ENCODE measurements at places on chromosomes 6 and 20.

DNA sequence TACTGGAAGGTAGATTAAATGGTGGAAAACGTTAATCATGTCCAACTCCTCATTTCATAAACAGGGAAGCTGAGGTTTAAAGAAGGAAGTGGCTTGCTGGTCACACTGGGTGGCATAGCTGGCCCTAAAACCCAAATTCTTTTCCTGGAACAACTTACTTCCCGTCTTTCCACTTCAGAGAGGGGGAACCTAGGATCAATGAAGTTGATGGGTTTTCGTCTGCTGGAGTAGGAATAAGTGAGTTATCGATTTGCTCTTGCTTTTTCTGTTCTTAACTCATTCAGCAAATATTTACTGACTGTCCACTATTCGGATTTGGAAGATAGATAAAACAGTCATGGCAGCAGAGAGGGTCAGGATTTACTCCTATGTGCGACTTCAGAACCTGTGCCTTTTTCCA is 1.2 kb upstream of the SYS1 start:
- no peak for DNase-seq

GRCh38 chr20:3667434-3668037 is 4.3 kb upstream of the GFRA4 start:
- DNase-seq: no peak

DNA sequence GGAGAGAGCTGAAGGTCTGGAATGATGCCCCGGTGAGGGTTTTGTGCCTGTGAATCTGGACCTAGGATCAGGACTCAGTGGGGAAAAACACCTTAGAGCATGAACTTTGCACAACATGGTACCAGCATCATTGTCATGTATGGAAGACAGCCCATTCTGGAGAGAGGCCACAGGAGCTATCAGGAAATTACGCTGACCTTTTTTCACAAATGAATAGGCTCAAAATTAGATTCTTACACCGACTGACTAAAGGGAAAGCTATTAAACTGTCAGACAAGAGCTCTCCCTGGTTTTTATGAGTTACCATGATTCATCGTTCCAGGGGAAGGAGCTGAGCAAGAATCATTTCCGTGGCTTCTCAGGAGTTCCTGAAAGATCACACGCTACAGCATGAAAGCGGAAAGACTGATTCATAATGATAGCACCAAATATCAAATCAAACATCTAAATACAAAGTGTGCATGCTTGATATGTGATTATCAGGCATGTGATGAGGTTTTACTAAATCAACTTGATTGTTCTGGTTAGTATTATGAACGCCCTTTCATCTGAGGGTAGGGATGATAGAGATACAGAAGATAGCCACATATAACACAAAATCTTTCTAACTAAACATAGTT is 224.9 kb upstream of the SMLR1 start:
- DNase-seq: peak; percentile 94

DNA sequence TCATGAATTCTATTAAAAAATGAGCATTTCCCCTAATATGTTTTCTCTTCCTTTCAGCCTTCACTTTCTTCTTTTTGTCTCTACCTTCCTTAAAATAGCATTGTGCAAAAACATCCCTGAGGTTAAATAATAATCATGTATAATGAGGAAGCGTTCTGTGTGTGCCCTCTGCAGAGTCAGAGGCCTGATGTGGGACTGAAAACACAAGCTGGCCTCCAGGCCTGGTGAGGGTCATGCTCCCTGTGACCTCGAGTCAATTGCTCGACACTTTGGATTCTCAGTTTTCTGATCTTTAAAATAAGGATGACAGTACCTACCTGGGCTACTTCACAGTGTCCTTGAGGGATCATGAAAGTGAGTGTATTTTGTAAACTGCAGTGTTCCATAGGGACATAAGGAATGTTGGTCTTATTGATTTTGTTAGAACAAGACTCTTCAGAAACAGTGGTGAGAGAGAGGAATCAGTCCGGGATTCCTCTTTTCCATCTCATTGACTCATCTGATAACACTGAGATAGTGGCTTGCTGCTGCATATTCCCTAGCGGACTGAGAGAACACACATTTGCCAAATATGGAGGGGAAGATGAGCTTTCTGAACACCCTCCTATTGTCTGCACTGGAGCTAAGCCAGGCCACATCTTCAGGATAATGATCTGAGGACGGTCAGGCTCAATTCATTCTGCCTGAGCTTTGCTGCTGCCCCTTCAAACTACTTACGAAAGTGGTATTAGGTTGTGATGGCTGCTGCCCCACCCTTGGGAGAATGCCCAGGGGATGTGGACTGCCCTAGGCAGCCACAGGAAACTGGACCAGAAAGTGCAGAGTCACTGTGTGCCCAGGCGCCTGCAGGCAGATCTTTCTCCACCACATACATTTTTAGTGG is 39.6 kb upstream of the PDE7B start:
- peak; percentile 68 for DNase-seq

- DNase-seq: no peak
Observed at GRCh38 chr6:28010526-28010925, 53.5 kb downstream of the OR2B6 start.

DNA sequence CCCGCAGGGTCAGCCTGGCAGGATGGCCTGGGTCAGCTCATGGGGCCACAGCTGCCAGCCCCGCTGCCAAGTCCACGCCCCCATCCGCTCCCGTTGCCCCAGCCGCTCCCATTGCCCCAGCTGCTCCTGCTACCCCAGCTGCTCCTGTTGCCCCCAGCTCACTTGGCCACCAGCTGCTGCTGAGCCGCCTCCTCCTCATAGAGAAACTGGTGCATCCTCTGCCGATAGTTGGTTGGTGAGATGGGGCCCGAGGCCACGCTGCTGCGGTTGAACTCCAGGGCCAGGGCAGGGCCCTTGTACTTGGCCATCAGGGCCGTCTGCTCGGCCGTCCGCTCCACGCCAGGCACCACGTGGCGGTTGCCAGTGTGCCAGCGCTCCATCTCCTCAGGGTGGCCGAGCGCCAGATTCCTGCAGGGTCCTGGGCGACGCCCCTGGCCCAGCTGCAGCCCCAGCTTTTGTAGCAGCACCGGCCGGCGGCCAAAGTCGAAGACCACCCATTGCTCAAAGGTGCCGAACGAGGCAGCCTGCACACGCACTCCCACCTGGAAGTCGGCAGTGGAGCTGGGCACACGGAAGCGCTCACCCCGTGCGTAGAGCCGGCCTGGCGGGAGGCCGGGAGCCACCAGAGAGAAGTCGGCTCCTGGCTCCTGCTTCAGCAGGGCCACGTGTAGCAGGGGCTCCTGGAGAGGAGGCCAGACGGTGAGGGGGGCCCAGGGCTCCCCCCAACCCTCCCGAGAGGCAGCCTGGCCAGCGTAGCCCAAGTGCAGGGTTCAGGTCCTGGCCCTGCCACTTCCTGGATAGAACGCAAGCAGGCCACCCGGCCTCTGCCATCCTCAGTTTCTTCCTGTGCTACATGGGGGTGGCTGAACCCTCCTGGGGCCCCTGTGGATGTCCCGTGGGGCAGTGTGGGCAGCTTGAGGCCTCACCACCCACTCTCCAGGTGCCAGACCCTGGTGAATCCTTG is 4.8 kb downstream of the HELZ2 start:
- DNase-seq: no peak

GRCh38 chr6:147548921-147549475 is 40.5 kb downstream of the SAMD5 start:
- no peak for DNase-seq

- DNase-seq: no peak
Observed at GRCh38 chr6:2037237-2037926, 208.0 kb downstream of the GMDS start.

GRCh38 chr20:44644230-44644617 is 7.3 kb downstream of the ADA start:
- DNase-seq: no peak

DNA sequence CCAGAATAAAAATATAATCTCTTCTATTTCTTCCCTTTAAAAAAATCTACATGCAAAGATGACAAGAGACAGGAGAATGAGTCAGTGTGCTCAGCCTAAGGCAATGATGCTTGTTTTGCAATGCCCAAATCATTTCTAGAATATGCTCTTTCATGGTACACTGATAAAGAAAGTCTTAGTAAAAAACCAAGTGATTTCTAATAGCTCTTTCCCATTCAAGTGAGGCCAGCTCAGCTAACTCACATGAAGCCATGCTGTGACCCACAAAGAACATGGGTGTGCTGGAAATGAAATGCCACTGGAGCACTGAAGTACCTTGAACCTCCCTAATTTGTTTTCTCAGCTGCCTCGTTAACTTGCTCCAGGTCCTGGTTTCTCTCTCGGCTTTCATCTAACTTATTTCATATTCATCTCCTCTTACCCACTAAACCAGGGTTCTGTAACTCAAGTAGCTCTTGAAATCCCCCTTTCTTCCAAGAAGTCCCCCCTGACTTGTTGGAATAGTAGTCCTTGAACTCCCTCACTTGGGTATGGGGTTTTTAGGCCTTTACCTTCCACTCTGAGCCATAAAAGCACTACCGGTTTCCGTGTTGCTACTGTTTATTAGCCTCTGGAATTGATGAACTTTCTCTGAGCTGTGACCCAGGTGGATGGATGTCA is 92.7 kb downstream of the IRF4 start:
- DNase-seq: no peak

GRCh38 chr6:11592294-11592906 is 54.9 kb downstream of the TMEM170B start:
- peak; percentile 43 for DNase-seq

GRCh38 chr6:68173616-68174015 is 461.5 kb upstream of the ADGRB3 start:
- DNase-seq: no peak

- no peak for DNase-seq
Observed at GRCh38 chr6:160500639-160501038, 152.5 kb downstream of the SLC22A3 start.

- DNase-seq: peak; percentile 88
Observed at GRCh38 chr6:3484192-3484591, 27.3 kb upstream of the SLC22A23 start.

DNA sequence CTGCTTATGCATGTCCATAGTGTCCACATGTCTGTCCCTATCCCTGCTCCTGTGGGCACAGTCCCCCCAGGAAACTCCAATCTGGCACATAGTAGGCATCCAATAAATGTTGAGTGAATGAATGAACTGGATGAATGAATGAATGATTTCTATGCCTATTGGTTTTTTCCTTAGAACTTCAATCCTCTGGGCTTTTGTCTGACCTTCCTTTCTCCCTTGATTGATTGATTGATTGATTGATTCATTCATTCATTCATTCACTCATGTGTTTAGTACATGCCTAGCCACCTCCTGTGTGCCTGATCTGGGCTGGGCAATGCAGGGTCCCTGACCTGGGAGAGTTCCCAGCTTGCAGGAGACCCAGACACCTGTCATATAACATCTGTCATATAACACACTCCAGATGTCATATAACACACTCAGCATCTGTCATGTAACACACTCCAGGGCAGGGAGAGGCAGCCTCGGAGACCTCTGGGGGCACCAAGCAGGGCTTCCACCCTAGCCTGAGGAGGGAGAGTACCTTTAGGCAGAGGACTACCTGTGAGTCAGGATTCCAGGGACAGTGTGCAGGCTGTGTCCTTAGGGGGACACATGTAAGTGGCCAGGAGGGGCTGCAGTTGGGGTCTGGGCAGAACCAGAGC is 17.9 kb downstream of the VSTM2L start:
- no peak for DNase-seq

DNA sequence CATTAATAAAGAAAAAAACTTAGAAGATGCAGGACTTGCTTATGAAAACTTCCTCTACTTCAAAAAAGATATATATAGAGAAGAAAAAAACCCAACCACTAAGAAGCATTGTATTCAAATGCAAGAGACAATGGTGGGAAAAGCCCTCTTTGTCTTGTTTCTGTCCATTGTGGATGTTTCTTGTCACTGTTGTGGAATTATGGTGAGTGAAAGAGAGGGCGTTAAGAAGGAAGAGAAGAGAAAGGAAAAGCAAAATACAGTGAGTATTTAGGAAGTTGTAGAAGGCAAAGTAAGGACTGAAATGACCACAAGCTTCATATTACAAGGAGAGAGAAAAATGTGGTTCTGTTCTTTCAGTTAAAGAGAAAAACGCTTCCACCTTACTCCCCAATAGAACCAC is 14.1 kb upstream of the THBD start:
- DNase-seq: no peak

Data from fibroblast of skin of scalp (primary cell).